ENCODE measurements at places on chromosomes 7 and 10.

DNA sequence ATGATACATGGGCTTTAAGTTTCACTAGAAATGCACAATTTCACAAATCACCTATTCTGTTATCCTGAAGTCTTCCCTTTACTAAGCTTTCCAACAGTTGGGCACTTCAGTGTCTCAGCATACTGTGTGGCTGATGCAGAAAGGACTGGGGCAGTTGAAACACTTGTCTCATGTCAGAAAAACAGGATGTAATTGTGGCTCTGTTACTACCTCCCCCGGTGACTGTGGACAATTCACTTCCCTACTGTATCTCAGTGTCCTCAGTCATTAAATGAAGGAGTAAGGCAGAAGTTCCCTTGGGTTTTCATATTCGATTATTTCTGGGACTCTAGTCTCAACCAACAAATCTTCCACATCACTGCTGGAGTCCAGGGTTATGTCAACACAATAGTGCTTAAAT, 17.9 kb downstream of the ANKRD22 start:
- no peak for DNase-seq

GRCh38 chr10:100858261-100858660, 54.5 kb upstream of the SLF2 start:
- DNase-seq, result no peak

DNA sequence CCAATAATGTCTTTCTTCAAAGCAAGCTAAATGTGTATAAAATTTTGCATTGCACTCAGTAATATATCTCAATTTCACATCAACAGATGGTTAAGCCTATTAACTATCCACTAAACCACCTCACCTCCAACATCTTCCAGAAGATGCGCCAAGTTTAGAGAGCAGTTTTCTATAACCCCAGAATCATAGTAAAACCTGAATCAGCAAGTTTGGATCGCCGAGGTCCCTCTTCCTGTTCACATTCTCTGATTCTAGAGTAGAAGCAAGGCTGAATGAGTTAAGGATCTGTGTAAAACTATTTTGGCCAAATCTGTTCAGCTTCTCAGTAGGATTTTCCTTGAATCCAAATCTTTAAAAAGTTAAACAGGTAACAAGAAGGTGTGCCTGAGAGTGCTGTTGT, 1.4 kb upstream of the FAM204A start:
- DNase-seq, result no peak

DNA sequence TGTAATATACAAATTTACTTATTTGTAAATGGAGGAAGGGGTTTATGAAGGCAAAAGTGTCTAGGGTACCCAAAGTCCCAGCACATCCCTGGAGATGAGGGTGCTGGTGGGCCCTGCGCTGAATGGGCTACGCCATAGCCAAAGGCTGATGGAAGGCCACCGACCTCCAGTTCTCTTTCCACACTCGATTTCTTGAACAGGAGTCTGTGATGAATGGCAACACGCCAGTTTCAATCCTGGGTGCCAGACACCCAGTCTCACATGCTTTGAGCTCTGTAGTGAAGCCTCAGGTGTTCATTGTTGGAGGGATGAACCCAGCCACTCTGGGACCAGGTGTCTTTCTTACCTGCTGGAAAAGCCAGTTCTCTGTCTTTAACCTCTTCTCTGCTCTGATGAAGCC, 752 bp downstream of the LRMDA start:
- DNase-seq, result no peak

- no peak for DNase-seq
Observed at GRCh38 chr7:1078985-1079384, 8.9 kb upstream of the GPER1 start.

DNA sequence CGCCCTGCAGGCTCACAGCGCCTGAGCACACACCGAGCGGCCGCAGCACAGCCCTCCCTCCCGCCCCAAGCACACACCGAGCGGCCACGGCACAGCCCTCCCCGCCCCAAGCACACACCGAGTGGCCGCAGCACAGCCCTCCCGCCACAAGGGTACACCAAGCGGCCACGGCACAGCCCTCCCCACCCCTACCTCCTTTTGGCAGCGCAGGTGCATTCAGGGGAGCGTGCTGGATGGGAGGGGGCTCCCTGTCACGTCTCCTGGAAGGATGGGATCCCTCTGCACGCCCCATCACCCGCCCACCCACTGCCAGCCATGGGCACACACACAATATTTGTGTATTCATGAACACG, 482.6 kb downstream of the DNAJB6 start:
- DNase-seq, result no peak

DNA sequence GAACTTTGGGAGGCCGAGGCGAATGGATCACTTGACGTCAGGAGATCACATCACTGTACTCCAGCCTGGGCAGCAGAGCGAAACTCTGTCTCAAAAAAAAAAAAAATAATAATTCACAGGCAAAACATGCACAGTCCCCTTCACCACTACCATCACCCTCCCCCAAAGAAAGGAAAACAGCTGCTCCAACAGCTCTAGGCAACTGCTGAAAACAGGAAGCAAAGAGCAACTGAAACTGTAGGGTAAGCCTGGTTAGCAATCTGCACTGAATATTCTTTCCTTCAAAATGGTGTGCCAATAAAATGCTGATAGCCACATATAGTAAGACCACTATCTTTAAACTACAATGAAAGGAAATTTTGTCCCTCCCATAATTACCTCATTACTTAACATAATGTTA, 11.8 kb downstream of the NT5C2 start:
- DNase-seq, result no peak

DNA sequence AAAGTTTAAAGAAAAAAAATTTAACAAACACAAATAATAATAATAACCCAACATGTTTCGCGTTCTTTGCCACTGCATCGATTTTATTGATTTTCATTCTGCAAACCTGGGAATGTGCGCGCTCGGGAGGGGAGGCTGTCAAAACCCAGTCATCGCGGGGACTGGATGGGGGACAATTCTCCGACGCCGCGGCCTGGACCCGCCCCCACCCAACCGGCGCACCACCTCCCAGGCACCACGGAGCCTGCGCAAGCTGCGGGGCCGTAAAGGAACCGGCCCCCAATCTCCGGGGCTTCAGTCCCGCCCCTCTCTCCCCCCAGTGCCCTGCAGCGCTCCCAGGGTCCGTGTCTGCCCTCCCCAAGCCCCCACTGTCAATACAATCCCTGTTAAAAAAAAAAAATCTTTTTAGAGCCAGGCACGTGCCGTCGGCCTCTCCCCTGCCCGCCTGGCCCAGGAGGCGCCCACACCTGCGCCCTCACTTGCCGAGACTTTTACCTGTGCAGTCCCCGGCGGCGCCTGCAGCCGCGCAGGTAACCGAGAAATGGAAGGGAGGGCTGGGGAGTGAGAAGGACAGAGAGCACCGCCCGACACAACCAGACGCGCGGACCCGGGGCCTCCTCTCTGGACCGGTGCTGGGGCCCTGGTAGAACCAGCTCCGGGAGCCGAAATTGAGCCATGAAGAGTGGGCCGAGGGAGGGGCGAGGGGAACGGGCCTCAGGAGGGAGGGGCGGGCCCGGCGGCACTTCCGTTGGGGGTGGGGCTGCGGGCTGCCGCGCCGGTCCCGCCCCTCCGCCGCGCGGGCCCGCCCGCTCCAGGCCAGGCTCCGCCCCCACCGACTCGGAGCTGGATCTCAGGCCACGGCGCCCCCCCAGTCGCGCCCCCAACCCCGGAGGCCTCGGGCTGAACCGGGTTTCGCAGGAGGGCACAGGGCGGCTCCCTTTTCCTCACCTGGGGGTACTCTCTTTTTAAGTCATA, 7.6 kb upstream of the ZNF503 start:
- no peak for DNase-seq

GRCh38 chr10:24664991-24665390, 58.7 kb downstream of the ARHGAP21 start:
- DNase-seq, result peak; percentile 82

GRCh38 chr10:44983895-44984278, 5.3 kb upstream of the DEPP1 start:
- DNase-seq, result no peak

DNA sequence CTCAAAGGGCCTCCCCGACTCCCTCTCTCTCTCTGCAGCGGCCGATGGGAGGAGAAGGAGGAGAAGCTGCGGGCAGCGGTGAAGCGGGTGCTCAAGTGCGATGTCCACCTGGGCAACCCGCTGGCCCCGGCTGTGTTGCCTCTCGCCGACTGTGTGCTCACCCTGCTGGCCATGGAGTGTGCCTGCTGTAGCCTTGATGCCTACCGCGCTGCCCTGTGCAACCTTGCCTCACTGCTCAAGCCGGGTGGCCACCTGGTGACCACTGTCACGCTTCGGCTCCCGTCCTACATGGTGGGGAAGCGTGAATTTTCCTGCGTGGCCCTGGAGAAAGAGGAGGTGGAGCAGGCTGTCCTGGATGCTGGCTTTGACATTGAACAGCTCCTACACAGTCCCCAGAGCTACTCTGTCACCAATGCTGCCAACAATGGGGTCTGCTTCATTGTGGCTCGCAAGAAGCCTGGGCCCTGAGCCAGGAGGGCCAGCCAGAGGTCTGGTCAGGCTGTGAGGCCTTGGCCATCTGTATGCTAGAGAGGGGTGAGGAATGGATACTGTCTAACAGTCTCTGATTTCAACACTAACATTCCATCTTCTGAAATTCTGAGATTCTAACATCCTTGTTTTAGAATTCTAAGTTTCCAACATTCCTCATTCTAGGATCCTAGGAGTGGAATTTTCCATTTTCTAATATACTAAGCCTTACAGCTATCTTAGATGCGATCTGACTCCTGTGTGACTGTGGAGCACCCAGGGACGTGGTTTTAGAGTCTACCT, 3.6 kb downstream of the INMT start:
- DNase-seq, result peak; percentile 22

GRCh38 chr7:105799006-105799405, 77.4 kb downstream of the ATXN7L1 start:
- DNase-seq, result no peak

- DNase-seq, result no peak
Observed at GRCh38 chr10:22752272-22752889, 38.0 kb upstream of the PIP4K2A start.

- DNase-seq, result no peak
Observed at GRCh38 chr7:90958647-90959046, 305.6 kb upstream of the FZD1 start.

DNA sequence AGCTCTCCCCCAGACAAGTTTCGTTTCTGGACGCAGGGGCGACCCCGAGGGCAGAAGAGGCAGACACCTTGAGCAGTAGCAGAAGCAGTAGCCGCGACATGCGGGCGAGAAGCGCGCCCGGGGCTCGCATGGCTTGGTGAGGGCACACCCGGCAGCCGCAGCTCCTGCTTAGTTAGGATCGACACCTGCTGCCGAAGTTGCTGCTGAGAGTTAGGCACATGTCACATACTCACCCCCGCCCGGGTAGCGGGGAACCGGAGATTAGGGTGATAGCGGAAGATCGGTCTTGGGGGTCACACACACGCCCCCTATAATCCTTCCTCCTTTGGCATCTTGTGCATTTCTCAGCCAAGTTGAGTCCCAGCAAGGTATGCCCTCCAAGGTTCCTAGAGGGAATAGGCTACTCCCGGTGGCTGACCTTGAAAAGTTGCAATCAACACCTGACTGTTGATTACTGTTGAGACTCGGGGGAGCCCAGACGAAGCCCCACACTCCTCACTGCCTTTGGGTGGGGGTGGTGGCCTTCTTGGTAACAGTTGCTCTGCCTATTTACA, 668 bp downstream of the GPR37 start:
- no peak for DNase-seq

Data from cerebellar nuclear complex (tissue), 1 donor.